Pancreas (tissue), 10 donors: ENCODE measurements at places on chromosomes 12 and 14. TPM values are rescaled to one million over a fixed set of nuclear protein-coding genes. Genes with fewer than 3 reads are reported as not detected.

Gene MYRFL
- total RNA-seq: 1.2 TPM

GRCh38 chr12:113306382-113306781 is 28.5 kb downstream of the SLC8B1 start:
- DNase-seq: no peak

DNA sequence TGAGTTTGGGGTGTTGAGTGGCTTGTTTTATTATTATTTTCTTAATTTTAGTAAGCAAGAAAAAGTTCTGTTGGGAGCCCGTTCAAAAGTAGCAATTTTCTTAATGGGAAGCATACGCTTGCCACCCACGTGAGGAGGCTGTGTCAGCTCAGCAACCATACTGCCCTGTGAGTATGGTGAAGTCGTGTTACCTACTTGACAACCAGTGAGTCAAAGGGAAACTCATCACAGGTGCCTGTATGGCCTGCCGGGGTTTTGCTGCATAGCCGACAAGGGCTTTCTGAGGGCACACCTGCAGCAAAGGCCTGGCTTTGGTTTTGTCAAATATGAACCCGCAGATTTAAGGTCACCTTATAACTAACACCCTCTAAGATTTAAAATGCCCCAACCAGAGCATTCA is 31.1 kb downstream of the PITPNM2 start:
- no peak for DNase-seq

DNA sequence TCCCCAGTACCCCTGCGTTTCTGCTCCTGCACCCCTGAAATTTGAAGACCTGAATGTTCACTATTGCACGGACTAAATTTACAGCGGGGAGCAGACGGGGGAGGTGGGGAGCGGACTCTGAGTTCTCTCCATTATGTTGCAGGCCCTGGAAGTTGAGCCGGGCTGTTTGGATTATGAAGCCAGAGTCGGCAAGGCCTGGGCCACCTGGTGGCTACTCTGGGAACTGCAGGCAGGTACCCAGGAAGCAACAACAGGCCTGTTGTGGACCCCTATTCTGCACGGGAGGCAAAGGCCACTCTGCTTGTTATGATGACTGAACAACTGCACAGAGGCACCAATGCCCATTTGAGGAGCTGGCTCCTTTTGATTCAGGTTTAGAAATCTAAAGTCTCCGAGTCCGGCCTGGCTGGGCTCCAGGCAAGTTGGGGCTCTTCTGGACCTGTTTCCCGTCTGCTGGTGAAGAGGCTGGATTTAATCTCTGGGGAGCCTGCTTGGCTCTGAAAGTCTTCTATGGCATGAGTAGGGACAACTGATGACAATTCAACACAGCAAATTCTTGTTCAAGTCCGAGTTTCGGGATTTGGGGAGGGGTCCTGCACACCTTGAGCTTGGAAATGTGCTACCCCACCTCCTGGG is 34.1 kb upstream of the FAM181A start:
- peak; percentile 84 for DNase-seq

GRCh38 chr14:73491256-73492042 is 716 bp downstream of the RIOX1 start:
- DNase-seq: peak; percentile 62

DNA sequence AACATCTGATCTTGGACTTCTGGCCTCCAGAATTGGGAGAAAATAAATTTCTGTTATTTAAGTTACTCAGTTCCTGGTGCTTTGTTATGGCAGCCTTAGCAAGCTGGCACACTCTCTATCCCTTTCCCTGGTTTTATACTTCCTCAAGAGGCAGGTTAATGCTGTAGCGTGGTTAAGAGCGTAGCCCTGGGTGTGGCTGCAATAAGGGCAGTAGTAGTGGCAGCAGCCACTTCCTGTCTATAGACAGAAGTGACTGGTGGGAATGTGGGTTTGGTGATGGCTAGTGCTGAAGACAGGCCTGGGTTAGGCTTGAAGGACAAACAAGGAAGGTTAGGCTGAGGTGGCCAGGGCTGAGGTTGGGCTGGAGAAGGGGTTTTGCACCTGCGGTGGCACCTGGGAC is 3.6 kb upstream of the LGALS3 start:
- no peak for DNase-seq

Gene FGF23
- not detected for total RNA-seq

Gene SOX5
- 0.47 TPM for total RNA-seq

DNA sequence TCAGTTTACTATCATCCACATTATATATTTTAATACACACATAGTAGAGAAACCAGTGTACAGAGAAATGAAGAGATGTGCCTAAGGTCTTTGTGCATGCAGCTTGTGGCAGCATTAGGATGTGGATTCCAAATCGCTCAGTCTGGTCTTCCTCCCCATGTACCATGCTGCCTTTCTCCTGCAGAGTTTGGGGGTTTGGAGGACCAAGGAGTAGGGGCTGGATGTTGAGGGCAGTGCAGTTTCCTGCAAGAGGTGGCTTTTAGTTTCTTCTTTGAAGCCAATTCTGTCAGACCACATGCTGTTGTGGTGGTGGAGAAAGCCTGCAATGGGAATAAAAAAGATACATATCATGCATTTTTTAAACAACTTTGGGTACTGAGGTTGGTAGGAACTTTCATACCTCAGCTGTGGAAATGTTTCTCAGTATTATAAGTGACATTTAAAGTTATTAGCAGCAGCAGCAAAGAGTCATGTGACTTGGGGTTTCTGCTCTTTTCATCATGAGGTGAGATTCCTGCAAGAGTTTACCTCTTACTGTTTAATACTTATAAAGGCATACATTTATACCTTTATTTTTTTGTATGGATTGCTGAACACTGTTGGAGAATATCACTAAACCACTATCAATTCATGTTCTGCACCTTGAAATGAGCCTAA is 34.4 kb downstream of the TESPA1 start:
- DNase-seq: no peak

DNA sequence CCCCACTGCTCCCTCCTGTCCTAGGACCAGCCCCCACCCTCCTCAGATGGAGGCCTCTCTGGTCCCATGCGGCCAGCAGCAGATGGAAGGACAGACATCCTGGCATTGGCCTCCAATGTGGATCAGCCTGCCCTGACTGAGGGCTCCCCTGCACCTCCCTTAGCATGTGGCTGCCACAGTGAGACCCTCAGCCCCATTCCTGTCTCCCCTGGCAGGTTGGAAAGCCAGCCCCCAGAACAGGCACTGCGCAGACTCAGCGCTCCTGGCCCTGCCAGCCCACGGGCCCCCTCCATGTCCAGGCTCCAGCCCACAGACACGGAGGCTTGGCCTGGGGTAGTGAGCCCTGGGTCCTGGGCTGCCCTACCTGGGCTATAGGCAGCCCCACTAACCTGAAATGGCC is 47.2 kb upstream of the DIO3 start:
- peak; percentile 54 for DNase-seq

DNA sequence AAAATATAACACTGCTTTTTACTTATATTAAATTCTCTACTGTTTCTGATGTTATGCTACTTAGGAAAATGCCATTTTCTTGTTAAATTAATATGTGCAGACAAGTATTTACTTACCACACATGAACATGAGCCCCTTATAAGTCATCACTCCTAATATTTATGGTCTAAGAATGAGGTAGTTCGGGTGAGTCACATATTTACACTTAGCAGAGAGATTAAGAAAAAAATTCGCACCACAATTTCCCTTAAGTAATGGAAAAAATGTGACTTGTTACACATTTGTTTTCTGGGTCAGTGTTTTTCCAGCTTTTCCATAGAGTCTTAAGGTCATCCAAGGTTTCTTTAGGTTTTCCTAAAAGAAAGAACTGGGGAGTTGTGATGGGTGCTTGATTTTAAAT is 68.3 kb downstream of the RERG start:
- no peak for DNase-seq

DNA sequence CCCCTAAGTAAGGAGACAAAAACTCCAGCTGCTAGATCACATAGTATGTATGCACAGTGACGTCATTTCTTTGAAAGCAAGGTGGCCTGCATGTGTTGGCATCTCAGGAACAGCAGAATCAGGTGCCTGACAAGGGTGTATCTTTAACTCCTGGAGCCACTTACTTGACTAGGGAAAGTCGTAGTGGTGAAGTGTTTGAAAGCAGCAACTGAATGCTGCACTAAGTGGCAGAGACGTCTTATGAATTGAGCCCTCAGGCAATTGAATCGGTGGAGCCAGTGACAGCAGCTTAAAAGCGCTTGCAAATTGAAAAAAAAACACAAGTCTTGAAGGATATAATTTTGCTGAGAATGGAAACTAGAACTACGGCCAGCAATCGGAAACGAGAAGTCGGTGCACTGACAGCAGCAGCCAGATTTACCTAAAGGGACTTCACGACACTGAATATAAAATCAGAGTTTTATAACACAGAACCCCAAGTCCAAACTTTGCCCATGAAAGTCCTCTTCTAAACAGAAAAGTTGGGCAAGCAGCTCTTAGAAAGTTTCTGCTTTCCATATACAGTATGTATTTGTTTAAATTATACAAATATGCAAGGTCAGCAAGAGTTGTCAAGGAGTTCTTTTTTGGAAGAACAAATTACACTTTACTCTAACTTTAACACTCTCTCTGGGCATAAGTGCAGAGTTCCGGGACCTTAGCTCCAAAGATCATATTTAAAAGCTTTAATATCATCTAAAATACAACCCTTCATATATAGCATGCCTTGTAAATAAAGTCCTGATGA is 1.1 kb downstream of the IGF1 start:
- DNase-seq: no peak

- DNase-seq: no peak
These were observed 27.7 kb downstream of the PPP4R3A start for GRCh38 chr14:91482263-91483013.
